Cardiac muscle cell (in vitro differentiated cells and primary cell): ENCODE measurements at places on chromosomes 1 and 21. TPM values are rescaled to one million over a fixed set of nuclear protein-coding genes. Genes with fewer than 3 reads are reported as not detected.

The ANGPTL3 gene
- not detected in 2 replicates for total RNA-seq

The DONSON gene
- total RNA-seq, result 25.2 TPM in 2 replicates

The GPR89A gene
- 13.3 and 13.6 TPM in 2 replicates for total RNA-seq

The KCNE2 gene
- total RNA-seq, result 1.7 TPM in 1 of 2 replicates, not detected in the other

The MCOLN3 gene
- total RNA-seq, result 0.28 and 0.36 TPM in 2 replicates

The GUCA2B gene
- total RNA-seq, result not detected in 2 replicates
